ENCODE measurements at places on chromosomes 13 and 19.

DNA sequence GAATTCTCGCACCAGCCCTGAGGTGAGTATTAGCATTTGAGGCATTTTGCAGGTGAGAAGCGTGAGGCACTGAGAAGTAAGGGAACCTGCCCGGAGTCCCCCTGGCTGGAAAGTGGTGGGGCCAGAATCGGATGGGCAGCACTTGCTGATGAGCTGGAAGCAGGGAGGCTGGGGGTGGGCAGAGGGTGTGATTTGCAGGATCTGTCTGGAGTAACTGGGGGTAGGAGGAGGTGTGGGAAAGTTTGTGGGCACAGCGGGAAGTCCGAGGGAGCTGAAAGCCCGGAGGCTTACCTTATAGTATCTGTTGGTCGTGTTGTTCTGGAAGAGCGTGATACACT is 20.1 kb downstream of the PRKD2 start:
- DNase-seq = no peak

- no peak for DNase-seq
These were observed 52.5 kb downstream of the POSTN start for GRCh38 chr13:37546087-37546486.

- DNase-seq = peak; percentile 49
These were observed 7.5 kb upstream of the C5AR2 start for GRCh38 chr19:47324502-47324901.

- no peak for DNase-seq
These were observed 431.2 kb downstream of the KCTD12 start for GRCh38 chr13:76454991-76455390.

DNA sequence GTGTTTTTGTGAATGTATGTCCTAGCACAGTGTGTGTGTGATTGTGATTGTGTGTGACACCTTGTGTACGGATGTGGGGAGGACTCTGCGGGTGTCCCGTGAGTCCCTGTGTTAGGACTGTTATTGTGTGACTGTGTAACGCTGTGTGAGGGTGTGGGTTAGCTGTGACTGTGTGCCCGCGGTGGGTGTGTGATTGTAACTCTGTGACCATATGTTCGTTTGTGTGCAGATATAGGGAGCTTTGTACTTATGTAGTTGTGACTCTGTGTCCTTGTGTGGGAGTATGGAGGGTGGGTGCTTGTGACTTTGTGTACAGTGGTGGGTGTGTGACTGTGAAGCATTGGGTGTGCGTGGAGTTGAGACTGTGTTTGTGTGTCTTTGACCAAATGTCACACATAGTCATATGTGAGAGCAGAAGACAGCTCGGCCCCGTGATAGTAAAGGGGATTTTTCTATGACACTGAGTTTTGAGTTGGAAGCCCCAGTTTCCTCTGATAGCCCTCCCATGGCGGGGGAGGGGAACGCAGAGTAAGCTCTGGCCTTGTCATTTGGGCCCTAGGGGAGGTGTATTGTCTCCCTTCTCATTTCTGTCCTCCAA is 949 bp upstream of the ZNF260 start:
- no peak for DNase-seq

DNA sequence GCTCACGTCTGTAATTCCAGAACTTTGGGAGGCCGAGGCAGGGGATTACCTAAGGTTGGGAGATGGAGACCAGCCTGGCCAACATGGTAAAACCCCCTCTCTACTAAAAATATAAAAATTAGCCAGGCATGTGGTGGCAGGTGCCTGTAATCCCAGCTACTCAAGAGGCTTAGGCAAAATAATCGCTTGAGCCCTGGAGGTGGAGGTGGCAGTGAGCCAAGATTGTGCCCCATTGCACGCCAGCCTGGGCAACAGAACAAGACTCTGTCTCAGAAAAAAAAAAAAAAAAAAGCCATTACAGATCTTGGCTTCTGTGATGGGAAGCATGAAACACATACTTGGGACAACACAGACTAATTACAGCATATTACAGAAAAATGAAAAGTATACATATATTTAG is 1404.5 kb upstream of the SPRY2 start:
- no peak for DNase-seq

- DNase-seq = no peak
These were observed 764 bp downstream of the UPF1 start for GRCh38 chr19:18832306-18833140.

- DNase-seq = no peak
These were observed 548.2 kb downstream of the GPC5 start for GRCh38 chr13:91946498-91947070.

DNA sequence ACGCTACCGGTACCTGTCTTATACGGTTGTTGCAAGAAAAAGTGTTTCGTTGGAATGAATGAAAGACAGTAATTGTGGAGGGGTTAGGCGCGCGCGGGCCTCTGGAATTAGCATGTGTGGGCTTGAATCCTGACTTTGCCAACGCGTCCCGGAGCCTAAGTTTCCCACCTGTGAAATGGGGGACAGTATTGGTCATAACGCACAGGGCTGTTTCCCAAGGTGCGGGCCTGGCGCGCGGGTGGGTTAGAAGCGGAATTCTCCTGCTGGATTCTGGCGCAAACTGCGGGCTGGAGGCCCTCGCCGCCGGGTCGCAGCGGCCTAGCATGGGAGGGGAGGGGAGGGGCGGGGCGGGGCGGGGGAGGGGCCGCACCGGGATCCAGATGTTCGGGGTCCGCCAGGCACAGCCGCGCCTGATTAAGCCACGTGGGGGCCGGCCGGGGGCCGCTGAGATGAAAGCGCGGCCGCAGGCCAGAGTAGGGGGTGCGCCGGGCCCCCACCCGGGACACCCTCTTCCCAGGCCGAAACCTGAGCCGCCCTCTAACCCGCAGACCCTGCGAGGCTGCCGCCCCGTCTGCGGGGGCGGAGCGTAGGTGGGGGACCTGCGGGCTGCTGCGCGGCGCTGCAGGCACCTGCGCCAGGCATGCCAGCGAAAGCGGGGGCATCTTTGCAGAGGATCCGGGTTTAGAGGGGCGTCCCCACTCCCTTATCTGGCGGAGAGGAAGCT is 1.2 kb upstream of the TMEM59L start:
- DNase-seq = no peak

DNA sequence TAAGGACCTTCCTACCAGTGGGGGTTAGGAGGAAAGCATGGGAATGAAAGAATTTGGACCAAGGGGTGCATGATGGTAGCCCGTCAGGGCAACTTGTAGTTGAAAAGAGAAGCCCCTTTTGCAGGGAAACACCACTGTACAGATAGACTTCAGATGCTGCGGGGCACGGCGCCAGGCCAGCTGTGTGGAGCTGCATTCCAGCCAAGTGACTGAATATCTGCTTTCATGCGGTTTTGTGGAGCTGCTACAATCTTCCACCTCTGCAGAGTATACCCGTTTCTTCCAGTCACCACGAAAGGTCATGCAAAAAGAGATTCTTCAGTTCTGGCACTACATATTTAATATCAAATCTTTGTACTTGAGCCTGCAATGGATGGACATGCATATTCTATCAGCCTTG is 104.7 kb downstream of the RGCC start:
- peak; percentile 93 for DNase-seq

Data from femur (tissue), 1 donor.